ENCODE measurements at places on chromosomes 12 and 14.

GRCh38 chr12:16573398-16574077 is 32.4 kb downstream of the LMO3 start:
- DNase-seq, result no peak

DNA sequence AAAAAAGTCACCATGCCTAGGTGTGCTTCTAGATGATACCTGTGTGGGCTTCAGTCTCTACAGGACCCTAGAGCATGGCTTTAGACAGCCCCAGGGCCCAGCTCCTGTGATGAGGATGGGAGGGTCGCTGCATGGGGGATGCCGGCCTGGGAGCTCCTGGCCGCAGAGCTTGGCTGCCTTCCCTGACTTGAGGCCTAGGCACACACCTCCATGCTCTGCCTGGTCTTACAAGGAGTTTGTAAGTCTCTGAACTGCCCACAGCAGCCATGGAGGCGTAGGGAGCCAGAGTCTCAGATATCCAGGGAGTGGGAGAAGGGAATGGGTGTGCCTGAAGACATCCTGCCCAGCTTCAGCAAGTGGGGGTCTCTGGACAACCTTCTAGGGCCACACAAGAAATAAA is 149.5 kb upstream of the MYL2 start:
- DNase-seq, result no peak

- no peak for DNase-seq
These were observed 5.0 kb upstream of the FBRSL1 start for GRCh38 chr12:132484891-132485441.

DNA sequence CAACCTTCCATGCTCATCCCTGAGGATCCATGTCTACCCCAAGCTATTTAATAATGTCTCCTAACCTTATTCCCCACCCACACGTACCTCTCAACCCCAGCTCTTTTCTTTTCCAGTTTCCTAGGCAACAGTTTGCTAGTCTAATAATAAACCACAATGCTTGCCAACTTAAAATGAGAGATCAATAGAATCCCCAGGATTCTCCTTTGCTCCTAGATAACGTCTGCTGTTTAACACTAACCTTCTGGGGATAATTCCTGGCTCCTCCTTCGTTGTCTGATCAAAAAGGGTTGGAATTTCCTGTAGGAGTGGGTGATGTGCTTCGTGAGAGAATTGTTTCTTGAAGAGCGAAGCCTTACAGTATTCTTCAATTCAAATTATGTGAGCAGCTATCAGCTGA is 42.2 kb upstream of the DBX2 start:
- DNase-seq, result no peak

- DNase-seq, result no peak
These were observed 16.2 kb upstream of the MED6 start for GRCh38 chr14:70616646-70617045.

GRCh38 chr12:90124289-90124688 is 415.7 kb upstream of the ATP2B1 start:
- DNase-seq, result no peak

- DNase-seq, result no peak
These were observed 2.3 kb upstream of the PAWR start for GRCh38 chr12:79692860-79693577.

DNA sequence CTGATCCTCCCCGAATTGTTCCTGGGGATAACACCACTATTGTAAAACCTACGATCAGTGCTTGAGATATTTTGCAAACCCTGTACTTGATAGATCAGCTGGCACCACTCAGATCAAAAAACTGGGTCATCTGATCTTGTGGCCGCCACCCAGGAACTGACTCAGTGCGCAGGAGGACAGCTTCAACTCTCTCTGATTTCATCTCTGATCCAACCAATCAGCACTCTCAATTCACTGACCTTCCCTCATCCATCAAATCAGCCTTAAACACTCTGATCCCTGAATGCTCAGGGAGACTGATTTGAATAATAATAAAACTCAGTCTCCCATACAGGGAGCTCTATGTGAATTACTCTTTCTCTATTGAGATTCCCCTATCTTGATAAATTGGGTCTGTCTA is 4.2 kb upstream of the XPOT start:
- no peak for DNase-seq
